Activated naive CD4-positive, alpha-beta T cell treated with Interleukin-2 at 50 U/mL for 16 hours (primary cell): ENCODE measurements at places on chromosomes 4 and X.

GRCh38 chr4:92305148-92305877 lies 1.5 kb downstream of the GRID2 start:
- no peak for DNase-seq

- no peak for DNase-seq
Observed at GRCh38 chrX:131277543-131278136, 11.5 kb downstream of the IGSF1 start.

DNA sequence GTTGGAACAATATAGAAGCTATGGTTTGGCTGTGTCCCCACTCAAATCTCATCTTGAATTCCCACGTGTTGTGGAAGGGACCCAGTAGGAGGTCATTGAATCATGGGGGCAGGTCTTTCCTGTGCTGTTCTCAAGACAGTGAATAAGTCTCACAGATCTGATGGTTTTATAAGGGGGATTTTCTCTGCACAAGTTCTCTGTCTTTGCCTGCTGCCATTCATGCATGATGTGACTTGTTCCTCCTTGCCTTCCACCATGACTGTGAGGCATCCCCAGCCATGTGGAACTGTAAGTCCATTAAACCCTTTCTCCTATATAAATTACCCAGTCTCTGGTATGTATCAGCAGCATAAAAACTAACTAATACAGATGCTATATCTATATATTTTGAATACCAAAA lies 135.2 kb upstream of the EDNRA start:
- DNase-seq = no peak

GRCh38 chrX:80648023-80648422 lies 161.7 kb downstream of the BRWD3 start:
- no peak for DNase-seq

DNA sequence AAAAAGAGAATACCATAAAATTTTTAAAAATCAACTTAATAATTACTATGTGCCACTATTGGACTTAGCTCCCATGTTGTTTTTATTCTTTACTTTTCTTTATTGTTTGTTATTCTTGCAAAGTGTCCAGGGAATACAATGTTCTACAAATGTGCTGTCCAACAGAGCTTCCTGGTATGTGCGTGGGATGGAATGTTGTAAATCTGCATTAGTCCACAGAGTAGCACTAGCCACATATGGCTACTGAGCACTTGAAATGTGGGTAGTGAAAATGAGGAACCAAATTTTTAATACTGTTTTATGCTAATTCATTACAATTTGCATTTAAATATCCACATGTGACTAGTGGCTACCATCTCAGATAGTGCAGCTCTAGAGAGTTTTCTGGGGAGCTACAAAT lies 14.3 kb upstream of the CORIN start:
- DNase-seq = no peak

GRCh38 chrX:30589146-30589888 lies 11.8 kb upstream of the TASL start:
- DNase-seq = no peak

DNA sequence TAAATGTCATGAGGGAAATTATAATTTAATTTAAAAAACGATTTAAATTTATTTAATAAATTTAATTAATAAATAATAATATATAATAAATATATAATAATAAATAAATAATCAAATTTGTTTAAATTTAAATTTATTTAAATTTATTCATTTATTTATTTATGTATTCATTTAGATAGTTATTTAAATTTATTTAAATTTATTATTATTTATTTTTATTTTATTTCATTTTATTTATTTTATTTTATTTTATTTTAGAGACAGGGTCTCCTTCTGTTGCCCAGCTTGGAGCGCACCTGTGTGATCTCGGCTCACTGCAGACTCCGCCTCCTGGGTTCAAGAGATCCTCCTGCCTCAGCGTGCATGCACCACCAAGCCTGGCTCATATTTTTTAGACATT lies 18.4 kb upstream of the PPP2R3B start:
- DNase-seq = no peak

GRCh38 chrX:102720237-102721168 lies at the start of gene GPRASP3:
Gene GPRASP3, plus strand, starts transcription at chrX:102720743. Its CDS starts 28,253 bp downstream, at chrX:102748996.
- DNase-seq = peak; percentile 75

- DNase-seq = no peak
Observed at GRCh38 chr4:14151101-14151500, 523.6 kb upstream of the BOD1L1 start.

DNA sequence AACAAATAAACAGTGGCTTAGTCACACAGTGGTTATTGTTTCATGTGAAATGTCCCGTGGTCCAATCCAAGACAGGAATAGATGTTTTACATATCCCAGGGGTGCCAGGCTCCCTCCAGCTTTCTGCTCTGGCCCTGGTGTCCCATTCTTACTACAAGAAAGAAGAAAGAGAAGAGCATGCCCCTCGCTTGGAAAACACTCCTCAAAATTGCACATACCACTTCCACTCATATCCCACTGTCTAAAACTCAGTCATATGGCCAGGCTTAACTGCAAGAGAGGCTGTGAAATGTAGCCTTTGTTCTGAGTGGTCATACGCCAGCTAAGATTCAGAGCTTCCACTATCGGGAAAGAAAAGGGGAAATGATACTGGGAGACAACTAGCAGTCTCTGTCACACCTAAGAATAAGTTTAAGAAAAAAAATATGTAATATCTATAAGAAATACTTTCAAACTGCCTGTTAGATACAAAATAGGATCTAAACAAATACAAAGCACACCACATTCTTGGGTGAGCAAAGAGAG lies 306.8 kb upstream of the FAM241A start:
- DNase-seq = no peak

DNA sequence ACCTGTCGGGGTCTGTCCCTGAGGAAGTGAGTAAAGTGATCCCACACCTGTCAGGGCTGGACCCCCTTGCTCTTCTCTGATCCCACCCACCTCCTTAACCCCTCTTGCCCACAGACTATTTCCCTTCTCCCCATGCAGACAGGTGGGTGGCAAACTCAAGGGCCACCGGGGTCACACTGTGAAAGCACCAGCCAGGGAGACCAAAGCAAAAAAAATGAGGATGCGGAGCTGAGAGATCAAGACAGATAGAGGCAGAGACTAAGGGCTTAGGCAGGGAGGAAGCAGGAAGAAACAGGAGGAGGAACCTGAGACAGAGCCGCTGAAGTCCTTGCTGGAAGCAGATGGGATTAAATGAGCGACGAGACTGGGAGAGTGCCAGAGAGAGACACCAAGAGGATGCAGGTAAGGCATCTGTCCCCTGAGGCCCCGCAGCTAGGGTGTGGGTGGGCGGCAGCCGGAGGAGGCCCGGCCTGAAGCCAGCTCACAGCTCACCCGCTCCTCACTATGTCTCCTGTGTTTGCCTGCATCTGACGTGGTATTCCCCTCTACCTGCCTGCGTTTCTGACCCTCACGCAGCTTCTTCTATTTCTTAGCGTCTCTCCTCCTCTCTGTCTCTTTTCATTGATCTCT lies 7.2 kb downstream of the TIMM17B start:
- peak; percentile 20 for DNase-seq

DNA sequence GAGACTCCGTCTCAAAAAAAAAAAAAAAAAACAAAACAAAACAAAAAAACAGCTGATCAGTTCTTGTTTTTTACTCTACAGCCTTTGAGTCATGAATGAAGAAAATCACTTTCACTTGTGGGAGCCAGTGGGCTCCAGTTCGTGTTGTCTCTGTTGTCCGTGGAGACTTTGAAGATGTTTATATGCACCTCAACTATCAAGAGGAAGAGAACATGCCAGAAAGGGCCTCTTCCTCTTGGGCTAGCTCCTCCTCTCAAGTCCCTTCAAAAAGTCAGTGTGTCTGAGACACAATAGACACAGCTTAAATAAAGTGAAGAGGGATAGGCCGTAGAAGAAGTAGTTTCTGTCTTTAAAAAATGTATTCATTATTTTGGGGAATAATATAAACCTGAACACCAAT lies 182.7 kb downstream of the KDR start:
- DNase-seq = peak; percentile 24

DNA sequence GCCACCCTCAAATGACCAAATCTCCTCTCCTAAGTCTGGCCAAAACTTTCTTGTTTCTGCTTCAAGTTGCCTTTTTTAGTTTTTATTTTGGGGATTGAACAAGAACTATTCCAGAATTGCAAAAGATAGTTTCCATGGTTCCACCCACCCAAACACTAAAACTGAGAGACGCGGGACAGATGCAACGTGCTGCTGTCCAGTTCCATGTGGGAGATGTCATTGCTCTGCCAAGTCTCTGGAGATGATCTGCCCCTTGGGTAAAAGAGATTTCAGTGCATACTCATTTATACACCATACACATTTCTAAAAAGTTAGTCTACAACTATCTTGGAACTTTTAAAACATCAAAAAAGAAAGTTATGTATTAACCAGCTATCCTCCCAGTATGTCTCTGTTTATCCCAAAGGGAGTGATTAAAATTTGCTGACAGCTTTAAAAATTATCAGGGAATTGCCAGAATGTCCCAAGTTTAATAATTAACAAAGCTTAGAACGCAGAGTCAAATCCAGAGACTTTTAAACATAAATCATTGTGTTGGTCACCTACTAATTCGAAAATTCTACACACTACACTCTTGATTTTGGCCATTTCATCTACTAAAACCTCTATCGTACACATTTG lies 3.2 kb downstream of the MAOB start:
- no peak for DNase-seq

- no peak for DNase-seq
Observed at GRCh38 chr4:57370691-57371090, 260.5 kb upstream of the IGFBP7 start.

GRCh38 chrX:1596676-1597344 lies 5.4 kb downstream of the AKAP17A start:
- no peak for DNase-seq

- DNase-seq = no peak
Observed at GRCh38 chr4:148827781-148828180, 385.6 kb upstream of the NR3C2 start.

- no peak for DNase-seq
Observed at GRCh38 chr4:158578476-158578875, 56.8 kb downstream of the RXFP1 start.

GRCh38 chr4:89855236-89855635 lies 18.3 kb upstream of the SNCA start:
- no peak for DNase-seq

DNA sequence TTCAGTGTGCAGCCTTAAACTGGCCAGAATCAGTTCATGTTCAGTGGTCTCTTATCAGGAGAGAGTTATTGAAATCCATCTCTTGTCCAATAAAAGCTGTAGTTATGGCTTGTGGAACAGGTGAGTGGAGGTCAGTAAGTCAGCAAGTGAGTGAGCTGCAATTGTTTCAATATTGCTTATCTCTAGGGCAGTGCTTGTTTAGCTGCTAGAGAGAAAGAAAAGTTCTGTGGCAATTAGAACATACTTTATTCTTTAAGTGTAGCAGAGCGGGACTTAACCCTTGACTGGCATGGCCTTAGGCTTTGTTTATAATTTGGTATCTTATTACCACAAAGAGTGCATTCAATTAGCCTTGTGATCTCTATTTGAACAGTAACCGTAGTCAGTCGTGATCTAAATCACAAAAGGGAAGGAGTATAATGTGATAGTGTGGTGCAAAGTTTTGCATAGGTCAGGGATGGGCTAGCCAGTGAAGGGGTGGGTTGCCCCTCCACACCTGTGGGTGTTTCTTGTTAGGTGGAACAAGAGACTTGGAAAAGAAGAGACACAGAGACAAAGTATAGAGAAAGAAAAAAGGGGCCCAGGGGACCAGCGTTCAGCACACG lies 6.9 kb upstream of the ETDC start:
- no peak for DNase-seq

DNA sequence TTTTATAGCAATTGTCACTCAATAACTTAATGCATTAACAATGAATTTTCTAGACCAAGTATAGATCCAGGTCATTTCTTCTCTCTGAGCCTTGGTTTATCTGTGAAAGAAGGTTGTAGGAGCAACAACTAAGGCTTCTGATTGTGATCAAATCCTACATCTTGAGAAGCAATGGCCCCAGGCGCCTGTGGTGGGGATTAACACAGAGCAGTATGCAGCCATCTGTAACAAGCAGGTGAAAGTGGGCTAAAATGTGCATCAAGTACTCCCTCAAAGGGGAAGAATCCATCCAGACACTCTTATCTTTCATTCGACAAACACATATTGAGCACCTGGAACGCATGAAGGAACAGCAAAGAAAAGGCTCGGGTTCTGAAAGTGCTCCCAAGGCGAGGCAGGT lies 19.1 kb upstream of the SETD7 start:
- no peak for DNase-seq

GRCh38 chr4:129323658-129324057 lies 227.7 kb downstream of the C4orf33 start:
- DNase-seq = no peak

GRCh38 chrX:132489578-132490419 lies 961 bp upstream of the MBNL3 start:
- DNase-seq = peak; percentile 49

- peak; percentile 69 for DNase-seq
Observed at GRCh38 chrX:119482481-119483480, 14.5 kb downstream of the SLC25A5 start.

- no peak for DNase-seq
Observed at GRCh38 chr4:1370321-1371124, 23.5 kb downstream of the UVSSA start.

DNA sequence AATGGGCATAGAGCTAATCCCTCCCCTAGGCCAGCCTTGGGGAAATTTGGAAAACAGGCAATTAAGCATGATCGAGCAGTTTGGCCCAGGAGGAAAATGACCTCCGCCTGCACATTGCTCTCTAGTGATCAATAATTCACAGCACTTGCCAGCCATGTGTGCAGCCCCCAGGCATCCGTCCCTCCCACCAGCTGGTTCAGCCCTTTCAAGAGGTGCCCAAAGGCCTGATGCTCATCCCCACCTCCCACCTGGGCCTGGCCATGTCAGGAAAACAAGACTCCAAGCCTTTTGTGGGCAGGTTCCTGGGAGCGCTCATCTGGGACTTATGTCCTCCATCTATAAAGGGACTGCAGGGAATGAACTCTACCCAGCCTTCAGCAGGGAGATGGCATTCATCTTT lies 17.5 kb upstream of the PPP2R2C start:
- DNase-seq = no peak
